Activated T-cell treated with anti-CD3 and anti-CD28 coated beads, Interleukin-2, amount 50 U/mL, for 72 hours (primary cell): ENCODE measurements at places on chromosomes 4 and X. TPM values are rescaled to one million over a fixed set of nuclear protein-coding genes. Genes with fewer than 3 reads are reported as not detected.

GRCh38 chr4:95494186-95494585, 54.6 kb downstream of the UNC5C start:
- H3K27me3 ChIP-seq, result no peaks in the 10 kb centered on the region
- H3K27ac ChIP-seq, result no peak overlapping the region
- no peaks in the 10 kb centered on the region for H3K36me3 ChIP-seq

DNA sequence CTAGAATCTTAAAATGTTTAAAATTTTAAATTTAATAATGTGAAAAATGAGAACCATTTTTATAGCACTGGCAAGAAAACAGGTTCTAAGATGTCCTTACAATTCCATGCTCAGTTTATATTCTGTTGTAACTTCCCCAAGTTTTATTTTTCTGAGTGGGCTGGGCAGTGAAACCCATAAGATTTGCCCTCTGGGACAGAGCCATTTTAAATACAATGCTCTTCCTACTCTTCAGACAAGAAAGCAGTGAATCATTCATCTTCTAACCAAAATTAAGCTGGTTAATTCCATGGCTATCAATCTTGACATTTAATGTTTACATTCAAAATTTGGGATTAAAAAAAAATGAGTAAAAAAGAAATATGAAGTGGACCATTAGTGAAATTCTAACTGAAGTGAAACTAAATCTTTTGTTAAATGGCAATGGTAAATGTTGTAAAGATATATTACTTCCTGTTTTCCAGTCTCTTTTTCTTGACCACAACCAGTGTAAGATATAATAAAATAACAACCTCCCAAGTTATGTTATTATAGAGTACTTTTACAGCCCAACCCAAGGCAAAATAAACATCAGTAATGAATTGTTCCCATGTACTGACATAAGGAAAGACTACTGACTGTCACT, 37.2 kb upstream of the PTPN13 start:
- peaks cover 8% of the 10 kb centered on the region for H3K27me3 ChIP-seq
- H3K27ac ChIP-seq, result no peak overlapping the region

DNA sequence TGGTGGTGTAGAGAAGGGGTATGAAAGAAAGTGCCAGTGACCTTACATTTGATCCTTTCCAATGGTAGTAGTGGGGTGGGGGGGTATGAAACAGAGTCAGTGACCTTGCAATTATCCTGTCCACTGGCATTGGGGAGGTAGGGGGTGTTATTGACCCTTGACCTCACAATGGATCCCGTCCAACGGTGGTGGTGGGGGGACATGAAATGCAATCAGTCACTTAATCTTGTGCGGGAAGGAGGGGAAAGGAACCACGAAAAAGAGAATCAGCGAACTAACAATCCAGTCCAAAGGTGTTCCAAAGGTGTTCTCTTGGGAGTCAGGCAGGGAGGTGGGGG, 619 bp upstream of the PDK3 start:
- H3K27me3 ChIP-seq, result no peaks in the 10 kb centered on the region
- no peak for DNase-seq
- no peaks in the 10 kb centered on the region for H3K36me3 ChIP-seq
- peak overlapping the region; percentile 67 for H3K27ac ChIP-seq
- H3K4me1 ChIP-seq, result peaks cover 22% of the 10 kb centered on the region
- H3K4me3 ChIP-seq, result peak overlapping the region; percentile 85

The NDST4 gene
- not detected for total RNA-seq

DNA sequence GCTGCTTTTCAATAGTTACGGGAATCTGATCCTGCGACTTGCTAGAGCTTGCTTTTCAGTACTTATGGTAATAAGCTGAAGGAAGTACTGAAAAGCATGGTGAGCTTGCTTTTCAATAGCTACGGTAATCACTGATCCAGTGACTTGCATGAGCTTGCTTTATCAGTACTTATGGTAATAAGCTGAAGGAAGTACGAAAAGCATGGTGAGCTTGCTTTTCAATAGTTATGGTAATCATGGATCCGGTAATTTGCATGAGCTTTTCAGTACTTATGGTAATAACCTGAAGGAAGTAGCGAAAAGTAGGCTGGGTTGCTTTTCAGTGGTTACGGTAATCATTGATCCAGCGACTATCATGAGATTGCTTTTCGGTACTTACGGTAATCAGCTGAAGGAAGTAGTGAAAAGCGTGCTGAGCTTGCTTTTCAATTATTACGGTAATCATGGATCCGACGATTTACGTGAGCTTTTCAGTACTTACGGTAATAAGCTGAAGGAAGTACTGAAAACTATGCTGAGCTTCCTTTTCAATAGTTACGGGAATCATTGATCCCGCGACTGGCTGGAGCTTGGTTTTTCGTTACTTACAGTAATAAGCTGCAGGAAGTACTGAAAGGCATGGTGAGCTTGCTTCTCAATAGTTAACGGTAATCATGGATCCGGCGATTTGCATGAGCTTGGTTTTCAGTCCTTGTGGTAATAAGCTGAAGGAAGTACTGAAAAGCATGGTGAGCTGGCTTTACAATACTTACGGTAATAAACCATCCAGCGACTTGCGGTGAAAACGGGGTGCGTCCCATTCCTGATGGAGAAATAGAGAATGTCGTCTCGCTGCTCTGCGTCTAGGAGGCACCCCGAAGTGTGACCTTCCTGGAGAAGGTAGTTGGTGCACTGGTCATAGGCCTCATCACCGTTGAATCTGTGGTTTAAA, 6.5 kb downstream of the CRLF2 start:
- no peak overlapping the region for H3K27ac ChIP-seq
- DNase-seq, result peak; percentile 22
- no peaks in the 10 kb centered on the region for H3K36me3 ChIP-seq
- H3K4me3 ChIP-seq, result peak overlapping the region; percentile 63

DNA sequence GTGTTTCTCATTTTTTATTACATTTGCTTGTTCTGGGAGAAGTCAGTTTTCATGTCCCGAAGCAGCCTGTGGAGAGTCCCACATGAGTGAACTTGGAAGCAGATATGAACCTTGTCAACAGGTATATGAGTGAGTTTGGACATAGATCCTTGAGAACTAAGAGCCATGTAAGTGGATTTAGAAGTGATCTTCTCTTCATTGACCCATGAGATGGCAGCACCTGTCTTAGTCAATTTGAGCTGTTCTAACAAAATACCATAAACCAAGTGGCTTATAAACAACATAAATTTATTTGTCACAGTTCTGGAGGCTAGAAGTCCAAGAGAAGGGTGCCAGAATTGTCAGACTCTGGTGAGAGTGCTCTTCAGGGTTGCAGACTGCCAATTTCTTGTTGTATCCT, 1043.8 kb downstream of the ADGRL3 start:
- no peak for DNase-seq
- no peaks in the 10 kb centered on the region for H3K4me1 ChIP-seq
- H3K27me3 ChIP-seq, result no peaks in the 10 kb centered on the region
- no peak overlapping the region for H3K27ac ChIP-seq

DNA sequence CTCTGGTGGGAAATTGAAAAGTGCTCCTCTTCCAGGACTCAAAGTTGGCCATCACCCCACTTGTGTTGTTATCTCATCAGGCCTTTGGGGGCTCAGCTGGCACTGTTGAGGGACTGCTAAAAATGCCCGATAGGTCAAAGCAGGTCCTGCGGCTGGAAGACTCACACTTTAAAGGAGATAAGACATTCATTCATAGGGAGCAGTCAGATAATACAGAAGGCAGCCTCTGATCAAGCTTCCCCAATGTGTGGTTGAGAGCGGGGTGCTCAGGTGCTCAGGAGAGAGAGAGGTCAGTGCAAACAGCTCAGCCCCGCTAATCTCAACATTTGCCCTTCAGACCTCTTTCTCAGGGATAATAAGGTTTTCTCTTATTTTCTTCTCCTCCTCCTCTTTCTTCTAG, 70.3 kb downstream of the TMEM154 start:
- H3K27me3 ChIP-seq, result peaks cover 10% of the 10 kb centered on the region
- DNase-seq, result no peak
- no peaks in the 10 kb centered on the region for H3K36me3 ChIP-seq
- H3K4me1 ChIP-seq, result no peaks in the 10 kb centered on the region
- no peak overlapping the region for H3K27ac ChIP-seq

The OTC gene
- not detected for total RNA-seq

- no peak overlapping the region for H3K4me3 ChIP-seq
- peaks cover 2% of the 10 kb centered on the region for H3K36me3 ChIP-seq
- DNase-seq, result no peak
- H3K27ac ChIP-seq, result no peak overlapping the region
- H3K27me3 ChIP-seq, result no peaks in the 10 kb centered on the region
Measured at GRCh38 chr4:7584606-7585159, 150.0 kb upstream of the PSAPL1 start.

DNA sequence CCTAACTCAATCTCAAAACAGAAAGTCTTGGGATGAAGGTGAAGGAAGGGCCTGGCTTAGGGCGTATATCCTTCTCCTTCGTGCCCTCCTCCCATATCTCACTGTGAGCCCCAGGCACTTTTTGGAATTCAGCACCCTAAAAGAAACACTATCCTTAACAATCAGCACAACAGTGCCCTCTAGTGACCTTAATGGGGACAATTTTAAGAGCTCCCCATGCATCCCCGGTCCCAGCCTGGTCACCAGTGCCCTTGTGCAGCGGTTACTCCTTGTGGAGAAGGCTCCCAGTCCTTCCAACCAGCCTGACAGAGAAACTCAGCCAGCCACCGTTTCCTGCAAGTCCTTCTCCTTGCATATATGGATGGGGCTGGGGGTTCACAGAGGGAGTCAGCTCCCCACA, 4.2 kb downstream of the PAK3 start:
- H3K27ac ChIP-seq, result no peak overlapping the region
- H3K4me1 ChIP-seq, result peaks cover 17% of the 10 kb centered on the region
- H3K27me3 ChIP-seq, result peaks cover 44% of the 10 kb centered on the region
- DNase-seq, result peak; percentile 28
- H3K36me3 ChIP-seq, result no peaks in the 10 kb centered on the region

- no peaks in the 10 kb centered on the region for H3K36me3 ChIP-seq
- no peak overlapping the region for H3K4me3 ChIP-seq
- H3K27ac ChIP-seq, result no peak overlapping the region
- no peaks in the 10 kb centered on the region for H3K4me1 ChIP-seq
Measured at GRCh38 chrX:148815218-148815961, 315.0 kb downstream of the AFF2 start.

- H3K36me3 ChIP-seq, result peaks cover 1% of the 10 kb centered on the region
- peaks cover 10% of the 10 kb centered on the region for H3K4me1 ChIP-seq
- H3K27ac ChIP-seq, result no peak overlapping the region
- H3K27me3 ChIP-seq, result no peaks in the 10 kb centered on the region
- no peak overlapping the region for H3K4me3 ChIP-seq
- DNase-seq, result no peak
Measured at GRCh38 chr4:98586962-98587354, 71.5 kb downstream of the TSPAN5 start.

The UGT2B17 gene
- total RNA-seq, result not detected

DNA sequence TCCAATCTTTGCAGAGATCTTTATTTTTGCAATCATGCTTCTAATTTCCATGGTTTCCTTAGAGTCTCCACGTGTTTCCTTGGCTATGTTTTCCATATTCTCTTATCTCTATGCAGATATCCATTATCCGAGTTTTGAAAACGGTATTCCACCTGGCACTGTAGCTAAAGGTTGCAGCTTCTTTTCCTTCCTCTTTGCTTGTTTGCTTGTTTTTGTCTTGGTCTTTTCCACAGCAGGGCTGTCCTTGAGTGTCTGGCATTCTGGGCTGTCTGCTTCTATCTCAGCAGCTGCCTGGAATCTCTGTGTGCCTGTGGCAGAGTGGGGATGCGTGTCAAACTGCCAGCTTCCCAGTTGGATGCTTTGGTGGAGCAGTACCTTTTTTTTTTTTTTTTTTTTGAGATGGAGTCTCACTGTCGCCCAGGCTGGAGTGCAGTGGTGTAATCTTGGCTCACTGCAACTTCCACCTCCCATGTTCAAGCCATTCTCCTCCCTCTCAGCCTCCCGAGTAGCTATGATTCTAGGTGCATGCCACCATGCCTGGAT, 46.9 kb downstream of the WFS1 start:
- H3K36me3 ChIP-seq, result no peaks in the 10 kb centered on the region
- no peak overlapping the region for H3K27ac ChIP-seq
- H3K27me3 ChIP-seq, result peaks cover 26% of the 10 kb centered on the region
- DNase-seq, result no peak

GRCh38 chr4:117793845-117794480, 240.3 kb upstream of the NDST3 start:
- no peaks in the 10 kb centered on the region for H3K4me1 ChIP-seq
- no peak overlapping the region for H3K4me3 ChIP-seq
- no peaks in the 10 kb centered on the region for H3K27me3 ChIP-seq
- DNase-seq, result no peak
- H3K36me3 ChIP-seq, result no peaks in the 10 kb centered on the region
- H3K27ac ChIP-seq, result no peak overlapping the region

- no peak overlapping the region for H3K4me3 ChIP-seq
- H3K36me3 ChIP-seq, result no peaks in the 10 kb centered on the region
- no peaks in the 10 kb centered on the region for H3K27me3 ChIP-seq
- no peak overlapping the region for H3K27ac ChIP-seq
- peaks cover 25% of the 10 kb centered on the region for H3K4me1 ChIP-seq
Measured at GRCh38 chr4:15402974-15403373, 24.9 kb upstream of the C1QTNF7 start.

DNA sequence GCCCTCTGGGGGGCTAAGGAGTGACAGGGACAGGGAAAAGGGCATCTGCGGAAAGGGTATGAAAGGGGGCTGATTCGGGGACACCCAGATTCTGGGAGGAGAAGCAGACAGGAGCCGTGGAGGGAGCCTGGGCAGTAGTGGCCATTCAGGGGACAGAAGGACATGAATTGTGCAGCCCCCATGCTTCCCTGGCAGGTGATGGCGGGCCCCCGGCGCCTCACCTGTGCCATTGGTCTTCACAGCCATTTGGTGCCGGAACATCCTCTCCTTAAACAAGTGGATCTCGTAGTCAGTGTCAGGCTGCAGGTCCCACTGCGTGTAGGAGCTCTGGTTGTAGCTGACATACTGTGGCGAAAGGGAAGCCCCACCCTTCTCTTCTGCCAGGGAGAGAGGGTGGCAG, 21.9 kb downstream of the L1CAM start:
- H3K27ac ChIP-seq, result no peak overlapping the region
- no peak overlapping the region for H3K4me3 ChIP-seq
- H3K27me3 ChIP-seq, result peaks cover 18% of the 10 kb centered on the region
- no peaks in the 10 kb centered on the region for H3K4me1 ChIP-seq

The BCORL1 gene
- 9.9 TPM for total RNA-seq

The FRMPD3 gene
- total RNA-seq, result not detected

DNA sequence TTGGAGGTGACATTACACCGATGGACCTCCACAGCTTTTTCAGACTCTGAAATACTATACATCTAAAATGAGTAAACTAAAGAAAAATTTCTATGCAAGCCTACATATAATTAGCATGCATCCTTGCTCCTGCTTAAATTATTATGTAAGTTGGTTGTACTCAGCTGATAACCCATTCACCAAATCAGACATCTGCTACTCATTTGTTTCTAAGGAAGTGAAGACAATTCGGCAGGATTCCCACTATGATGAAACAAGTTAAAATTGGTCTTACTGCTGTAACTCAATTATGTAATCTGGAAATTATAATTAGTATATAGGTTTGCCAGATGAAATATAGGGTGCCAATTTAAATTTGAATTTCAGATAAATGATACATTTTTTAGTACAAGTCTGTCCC, 59.5 kb upstream of the FGF13 start:
- H3K4me3 ChIP-seq, result no peak overlapping the region
- H3K27ac ChIP-seq, result no peak overlapping the region
- no peaks in the 10 kb centered on the region for H3K4me1 ChIP-seq
- no peak for DNase-seq
